ENCODE measurements at places on chromosomes 6 and 20.

GRCh38 chr6:23176883-23177282 is 607.5 kb downstream of the HDGFL1 start:
- peak; percentile 15 for DNase-seq

DNA sequence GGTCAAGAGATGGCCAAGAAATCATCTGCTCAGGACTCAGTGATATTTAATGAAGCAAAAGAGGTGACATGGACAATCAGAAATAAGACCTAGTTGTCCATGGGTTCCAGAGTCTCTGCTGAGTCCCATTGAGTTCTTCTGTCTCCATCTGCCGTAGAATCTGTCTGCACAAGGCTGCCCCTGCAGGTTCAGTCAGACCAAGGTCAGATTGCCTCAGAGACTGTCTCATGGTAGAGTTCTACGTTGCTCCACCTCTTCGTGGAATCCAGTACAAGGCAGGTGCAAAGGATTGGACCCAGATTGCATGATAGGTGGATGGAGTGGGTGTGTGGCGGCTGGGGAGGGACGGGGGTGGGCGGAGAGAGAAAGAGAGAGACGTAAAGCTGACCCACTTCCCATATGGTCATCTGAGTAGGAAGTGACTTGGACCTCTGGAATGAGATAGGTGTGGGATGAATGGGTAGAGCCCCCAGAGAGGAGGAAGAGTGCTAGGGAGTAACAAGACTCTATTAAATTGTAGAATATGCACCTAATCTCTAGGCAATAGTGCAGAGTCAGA is 75.3 kb downstream of the SOBP start:
- DNase-seq, result no peak

DNA sequence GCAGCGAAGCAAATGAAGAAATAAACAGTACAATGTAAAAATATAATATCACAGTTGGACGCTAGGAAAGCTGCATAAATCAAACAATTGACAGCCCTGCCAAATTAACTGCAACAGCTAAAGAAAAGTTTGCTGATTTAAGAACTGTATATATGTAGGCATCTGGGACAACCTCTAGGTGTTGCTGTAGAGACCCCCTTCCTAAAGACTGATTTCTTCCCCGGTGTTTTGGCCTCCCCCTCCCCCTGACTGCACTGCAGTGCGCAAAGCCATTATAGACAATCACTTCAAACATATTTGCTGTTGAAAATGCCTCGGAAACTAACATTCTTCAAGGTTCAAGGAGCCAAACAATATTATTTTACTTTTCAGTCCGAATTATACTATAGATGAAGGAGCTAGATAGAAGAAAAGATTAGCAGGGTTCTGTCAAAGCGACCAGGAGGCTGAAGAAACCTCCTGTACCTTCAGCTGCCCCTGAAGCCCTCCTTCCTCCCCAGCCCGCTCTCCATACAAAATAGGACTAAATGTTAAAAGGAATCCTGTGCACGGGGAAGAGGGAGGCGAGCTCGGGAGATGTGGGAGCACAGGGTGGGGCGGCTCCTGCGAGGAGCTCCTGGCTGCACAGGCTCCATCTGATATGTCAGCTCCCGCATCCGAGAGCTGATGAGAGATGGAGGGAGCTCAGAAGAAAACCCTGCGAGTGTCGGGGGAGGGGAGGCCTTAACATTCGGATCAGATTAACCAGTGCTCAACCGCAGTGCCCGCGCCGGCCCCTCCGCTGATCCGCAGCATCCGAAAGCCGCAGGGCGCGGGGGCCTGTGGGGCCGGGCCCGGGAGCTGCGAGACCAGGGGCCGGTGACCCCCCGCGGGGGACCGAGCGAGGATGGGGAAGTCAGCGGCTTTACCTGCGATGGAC is 822 bp downstream of the ELOVL4 start:
- peak; percentile 42 for DNase-seq

DNA sequence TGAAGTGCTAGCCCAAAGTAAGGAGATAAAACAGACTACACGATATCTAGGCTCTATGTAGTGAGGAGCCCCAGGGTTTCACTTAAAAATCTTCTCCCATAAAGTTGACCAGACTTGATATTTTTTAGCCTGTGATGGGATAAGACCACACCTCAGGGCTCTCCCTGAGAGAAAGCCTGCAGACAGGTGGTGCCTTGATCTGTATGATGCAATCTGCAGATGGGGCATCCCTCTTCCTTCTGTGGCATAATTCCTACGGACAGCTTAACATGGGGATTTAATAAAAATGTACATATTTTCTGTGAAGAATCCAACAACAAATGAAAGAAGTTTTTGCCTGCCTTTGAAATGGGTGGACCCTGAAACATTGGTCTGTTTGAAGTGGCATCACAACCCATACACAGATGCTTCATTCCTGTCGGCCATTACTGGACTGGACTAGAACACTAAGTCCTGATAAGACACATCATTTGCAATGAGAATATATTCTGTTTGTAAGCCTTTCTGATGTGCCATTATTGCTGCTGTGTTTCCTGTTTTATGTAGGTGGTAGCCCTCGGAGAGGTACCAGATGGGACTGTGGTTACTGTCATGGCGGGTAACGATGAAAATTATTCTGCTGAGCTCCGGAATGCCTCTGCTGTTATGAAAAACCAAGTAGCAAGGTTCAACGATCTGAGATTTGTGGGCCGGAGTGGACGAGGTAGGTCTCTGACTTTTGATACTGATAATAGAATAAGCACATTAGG is 53.8 kb upstream of the SUPT3H start:
- DNase-seq, result no peak

- DNase-seq, result peak; percentile 55
These were observed 42.1 kb downstream of the MAP3K4 start for GRCh38 chr6:161033667-161034066.

- peak; percentile 30 for DNase-seq
These were observed 17.1 kb downstream of the FOXF2 start for GRCh38 chr6:1406306-1407072.

DNA sequence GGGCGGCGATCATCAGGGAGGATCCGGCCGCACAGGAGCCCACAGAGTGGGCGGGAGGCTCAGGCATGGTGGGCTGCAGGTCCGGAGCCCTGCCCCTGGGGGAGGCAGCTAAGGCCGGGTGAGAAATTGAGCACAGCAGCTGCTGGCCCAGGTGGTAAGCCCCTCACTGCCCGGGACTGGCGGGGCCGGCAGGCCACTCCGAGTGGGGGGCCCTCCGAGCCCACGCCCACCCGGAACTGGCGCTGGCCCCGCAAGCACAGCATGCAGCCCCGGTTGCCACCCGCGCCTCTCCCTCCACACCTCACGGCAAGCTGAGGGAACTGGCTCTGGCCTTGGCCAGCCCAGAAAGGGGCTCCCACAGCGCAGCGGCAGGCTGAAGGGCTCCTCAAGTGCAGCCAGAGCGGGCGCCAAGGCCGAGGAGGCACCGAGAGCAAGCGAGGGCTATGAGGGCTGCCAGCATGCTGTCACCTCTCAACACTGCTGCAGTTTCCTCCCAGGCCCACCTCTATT is 48.1 kb upstream of the UST start:
- no peak for DNase-seq

DNA sequence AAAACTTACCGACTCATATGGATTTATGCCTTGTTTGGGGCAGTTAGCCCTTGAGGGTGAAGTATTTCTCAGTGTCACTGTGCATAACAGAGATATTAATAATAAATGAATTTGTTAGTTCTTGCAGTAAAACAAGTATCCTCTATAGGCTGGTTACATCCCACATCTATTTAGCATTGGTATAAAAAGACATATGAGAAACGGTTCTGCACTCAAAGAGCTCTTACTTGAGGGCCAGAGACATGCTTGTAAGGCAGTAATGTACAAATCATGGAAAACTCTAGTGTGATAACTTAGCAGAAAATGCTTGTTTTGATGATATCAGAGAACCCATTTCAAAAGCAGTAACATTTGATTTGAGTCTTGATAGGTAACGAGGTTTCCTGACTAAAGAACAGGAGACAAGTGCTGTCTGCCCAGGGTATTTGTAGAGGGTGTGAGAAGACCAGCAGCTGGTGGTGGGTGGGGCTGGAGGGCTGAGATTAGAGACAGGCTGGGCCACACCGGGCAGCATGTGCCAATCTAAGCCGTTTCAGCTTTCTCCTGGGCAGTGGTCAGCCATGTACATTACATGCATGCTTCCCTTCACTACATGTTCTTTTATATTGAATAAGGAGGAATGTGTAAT is 46.3 kb downstream of the TULP4 start:
- no peak for DNase-seq

GRCh38 chr20:24842918-24843715 is 106.0 kb upstream of the CST7 start:
- peak; percentile 32 for DNase-seq

- no peak for DNase-seq
These were observed 970.5 kb upstream of the SLC35B3 start for GRCh38 chr6:9405825-9406224.

- DNase-seq, result no peak
These were observed 8.4 kb downstream of the PI3 start for GRCh38 chr20:45183084-45183483.

GRCh38 chr20:53677447-53678314 is 84.0 kb upstream of the ZNF217 start:
- no peak for DNase-seq

DNA sequence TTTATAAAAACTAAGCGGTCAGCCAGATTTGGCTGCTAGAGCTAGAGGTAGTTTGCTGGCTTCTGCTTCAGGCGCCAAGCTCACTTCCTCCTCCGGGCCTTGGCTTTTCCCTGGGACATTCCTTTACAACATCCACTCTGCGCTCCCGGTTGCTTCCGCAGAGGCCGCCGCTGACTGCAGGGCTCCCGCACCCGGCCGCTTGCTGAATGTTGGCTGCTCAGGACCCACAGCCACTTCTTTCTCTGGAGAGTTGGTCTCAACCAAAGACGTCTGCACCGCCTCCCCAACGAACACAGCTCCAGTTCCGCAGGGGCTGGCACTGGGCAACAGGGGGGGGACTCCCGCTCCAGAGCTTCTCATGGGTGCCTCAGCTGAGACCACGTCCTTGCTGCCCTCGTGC is 282.8 kb downstream of the TFAP2C start:
- no peak for DNase-seq

DNA sequence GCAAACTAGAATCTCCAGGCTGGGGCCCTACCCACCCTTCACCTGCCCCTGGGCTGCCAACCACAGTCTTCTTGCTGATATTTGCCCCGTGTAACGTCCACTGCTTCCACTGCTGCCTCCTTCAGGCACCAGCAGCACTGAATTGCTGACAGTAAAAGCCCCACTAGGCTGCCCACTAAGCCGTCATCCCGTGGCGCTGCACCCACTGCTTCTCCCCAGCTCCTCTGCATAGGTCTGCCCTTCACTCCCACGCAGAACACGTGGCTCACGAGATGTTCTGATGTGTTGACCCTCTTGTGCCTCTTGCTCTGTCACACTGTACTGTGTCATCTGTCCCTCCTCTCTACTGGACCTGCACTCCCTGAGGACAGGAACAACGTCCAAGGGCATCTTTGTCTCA is 86.3 kb upstream of the HIVEP1 start:
- no peak for DNase-seq

- DNase-seq, result no peak
These were observed 122.1 kb upstream of the PHACTR1 start for GRCh38 chr6:12594530-12594893.

GRCh38 chr6:163935158-163935762 is 520.7 kb downstream of the QKI start:
- DNase-seq, result peak; percentile 49

GRCh38 chr6:57421503-57421902 is 104.1 kb downstream of the PRIM2 start:
- DNase-seq, result no peak

DNA sequence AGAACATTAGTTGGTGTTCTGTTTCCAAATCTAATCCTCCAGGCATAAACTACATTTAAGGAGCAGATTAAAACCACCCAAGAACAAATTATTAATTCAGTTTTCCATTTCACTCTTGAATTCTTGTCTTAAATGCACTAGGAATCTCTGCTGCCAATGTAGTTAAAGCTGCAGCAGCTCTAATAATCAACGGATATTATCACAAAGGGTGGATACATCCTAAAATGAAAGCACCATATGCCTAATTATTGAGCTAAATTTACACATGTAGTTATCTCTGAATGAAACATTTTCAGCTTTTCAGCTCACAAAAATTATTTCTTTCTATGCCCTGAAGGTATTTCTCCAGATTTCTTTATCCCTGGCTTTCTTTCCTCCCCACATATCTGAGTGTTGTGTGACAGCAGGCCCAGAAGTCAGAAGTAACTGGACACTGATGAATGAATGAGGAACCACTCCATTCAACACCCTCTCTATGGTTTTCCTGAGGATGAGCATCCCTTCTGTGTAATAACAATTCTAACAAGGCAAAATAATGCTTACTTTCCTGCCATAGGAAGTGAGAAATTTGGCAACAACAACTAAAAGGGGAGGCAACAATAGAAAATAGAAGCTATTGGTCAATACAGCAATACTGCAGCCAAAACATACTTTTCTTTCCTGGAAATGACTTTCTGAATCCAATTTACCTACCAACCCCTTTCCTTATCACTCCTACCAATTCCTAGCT is 14.9 kb downstream of the MAN1A1 start:
- DNase-seq, result no peak

DNA sequence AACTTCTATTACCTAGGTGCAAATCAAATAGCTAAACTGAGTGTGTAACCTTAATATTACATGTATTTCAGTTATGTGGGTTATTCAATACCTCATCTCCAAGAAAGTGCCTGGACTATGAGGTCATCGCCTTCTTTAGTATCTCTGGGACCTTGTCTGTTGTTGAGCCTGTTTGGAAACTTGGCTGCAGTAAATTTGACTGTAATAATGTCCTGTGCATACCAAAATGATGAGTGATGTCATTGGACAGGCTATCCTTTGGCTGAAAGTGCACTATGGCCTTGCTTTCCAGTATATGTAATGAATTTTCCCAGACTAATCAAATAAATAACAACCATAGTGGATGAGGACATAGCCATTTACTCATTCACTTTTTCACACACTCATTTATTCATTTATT is 455.1 kb downstream of the ADGRB3 start:
- DNase-seq, result peak; percentile 86

DNA sequence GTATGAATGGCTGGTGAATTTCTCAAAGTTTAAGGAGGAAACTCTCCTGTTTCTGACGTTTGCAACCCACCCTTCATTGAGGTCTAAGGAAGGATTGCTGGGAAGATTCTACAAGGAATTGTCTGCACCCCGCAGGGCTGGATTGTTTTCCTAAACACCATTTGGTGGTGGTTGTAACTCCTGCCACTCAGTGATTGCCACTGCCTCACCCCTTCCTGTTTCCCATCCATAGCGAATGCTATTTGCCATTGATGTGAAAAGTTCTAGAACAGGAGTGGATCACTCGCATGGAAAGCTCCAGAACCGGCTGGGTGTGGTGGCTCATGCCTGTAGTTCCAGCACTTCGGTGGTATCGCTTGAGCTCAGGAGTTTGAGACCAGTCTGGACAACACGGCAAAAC is 8.7 kb upstream of the DSP start:
- DNase-seq, result no peak
